Esophagus mucosa (tissue), 1 donor: ENCODE measurements at places on chromosomes 5 and 9.

DNA sequence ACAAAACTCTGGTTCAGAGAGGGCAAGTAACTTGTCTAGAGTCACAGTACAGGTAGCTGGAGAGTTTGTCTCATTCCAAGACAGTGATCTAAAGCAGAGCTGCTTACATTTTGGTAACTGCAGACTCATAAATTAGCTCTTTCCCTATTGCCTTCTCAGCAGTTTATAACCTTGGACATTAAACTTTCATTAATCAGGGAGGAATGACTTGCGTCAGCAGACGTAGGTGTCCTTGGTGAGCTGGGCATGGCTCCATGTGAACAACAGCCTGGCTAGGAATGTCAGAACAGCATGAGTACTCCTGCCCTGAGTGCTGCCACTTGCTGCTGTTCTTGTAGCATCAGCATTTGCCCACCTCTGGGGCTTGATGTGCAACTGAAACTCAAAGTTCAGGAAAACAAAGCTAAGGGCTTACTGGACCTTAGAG is 2.2 kb upstream of the ALDOB start:
- no peak for ATAC-seq

- ATAC-seq: peak; percentile 68
Measured at GRCh38 chr5:34500236-34500847, 155.8 kb upstream of the RAI14 start.

DNA sequence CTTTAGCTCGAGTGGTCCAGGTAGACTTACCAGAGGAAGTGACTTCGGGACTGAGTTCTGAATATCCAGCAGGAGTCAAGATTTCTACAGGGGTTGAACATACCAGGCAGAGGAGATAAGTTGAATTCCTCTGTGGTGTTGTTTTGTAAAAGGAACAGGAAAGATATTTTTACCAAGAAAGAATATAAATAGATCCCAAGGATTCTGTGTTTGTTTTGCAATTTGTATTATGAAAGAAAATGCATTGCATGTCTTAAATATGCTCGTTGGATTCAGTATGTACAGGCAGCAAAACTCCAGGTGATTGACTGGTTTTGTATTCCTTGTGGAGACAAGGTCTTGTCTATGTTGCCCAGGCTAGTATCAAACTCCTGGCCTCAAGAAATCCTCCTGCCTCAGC is 197.8 kb downstream of the FRMD3 start:
- ATAC-seq: no peak

DNA sequence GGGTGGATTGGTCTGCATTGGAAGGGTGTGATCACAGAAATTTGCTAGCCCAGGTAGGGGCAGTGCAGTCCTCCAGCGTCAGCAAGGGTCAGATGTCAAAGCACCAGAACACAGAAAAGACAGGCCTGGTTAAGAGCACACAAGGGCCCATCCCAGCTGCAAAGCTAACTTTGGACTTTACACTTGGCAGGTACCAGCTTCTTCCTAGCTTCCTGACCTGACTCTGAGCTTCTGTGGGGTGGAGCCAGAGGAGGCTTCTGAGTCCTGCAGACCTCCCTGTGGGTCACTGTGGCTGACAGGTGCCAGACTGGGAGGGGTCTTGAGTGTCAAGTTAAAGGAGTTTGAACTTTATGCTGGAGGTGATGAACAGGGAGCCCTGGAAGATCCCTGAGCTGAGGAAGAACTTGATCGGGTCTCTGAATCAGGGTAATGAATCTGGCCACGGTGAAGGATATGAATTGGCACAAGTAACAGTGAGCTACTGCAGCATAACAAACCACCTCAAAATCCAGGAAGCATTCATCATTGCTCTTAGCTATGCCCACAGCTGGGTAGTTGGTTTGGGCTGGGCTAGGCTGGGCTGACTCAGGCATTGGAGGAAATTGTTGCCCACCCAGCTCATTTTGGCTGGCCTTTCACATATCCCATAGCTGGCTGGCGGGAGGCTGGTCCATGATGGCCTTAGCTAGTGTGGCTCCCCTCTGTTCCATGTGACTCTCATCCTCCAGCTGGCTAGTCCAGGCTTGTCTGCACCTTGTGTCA is 63.4 kb downstream of the BARX1 start:
- no peak for ATAC-seq

DNA sequence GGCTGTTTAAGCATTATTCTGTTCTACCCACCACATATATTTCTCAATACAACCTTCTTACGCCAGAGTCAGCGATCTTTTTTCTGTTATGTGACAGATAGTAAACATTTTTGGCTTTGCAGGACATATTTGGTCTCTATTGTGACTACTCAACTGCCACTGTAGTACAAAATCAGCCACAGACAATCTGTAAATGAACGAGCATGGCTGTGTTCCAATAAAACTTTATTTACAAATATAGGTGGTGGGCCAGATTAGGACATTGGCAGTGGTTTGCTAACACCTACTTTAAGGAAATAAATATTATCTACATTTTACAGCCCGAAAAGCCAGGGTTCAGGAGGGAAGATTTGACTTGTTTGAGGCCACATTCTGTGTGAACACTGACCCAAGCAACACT is 40.2 kb upstream of the FBXW11 start:
- ATAC-seq: no peak
